ENCODE measurements at places on chromosomes 16 and 17. TPM values are rescaled to one million over a fixed set of nuclear protein-coding genes. Genes with fewer than 3 reads are reported as not detected.

- no peak for DNase-seq
- no peaks in the 10 kb centered on the region for H3K27me3 ChIP-seq
- peak overlapping the region; percentile 59 for H3K27ac ChIP-seq
- peaks cover 32% of the 10 kb centered on the region for H3K36me3 ChIP-seq
- H3K4me3 ChIP-seq = peak overlapping the region; percentile 85
- H3K4me1 ChIP-seq = peaks cover 84% of the 10 kb centered on the region
Observed at GRCh38 chr17:40344421-40345160, 19.9 kb downstream of the GJD3 start.

GRCh38 chr16:70294385-70295025, 4.5 kb upstream of the DDX19B start:
- no peak overlapping the region for H3K4me3 ChIP-seq
- H3K27ac ChIP-seq = no peak overlapping the region
- H3K36me3 ChIP-seq = peaks cover 8% of the 10 kb centered on the region
- no peak for DNase-seq
- peaks cover 12% of the 10 kb centered on the region for H3K4me1 ChIP-seq

- H3K27me3 ChIP-seq = peaks cover 13% of the 10 kb centered on the region
- no peak overlapping the region for H3K27ac ChIP-seq
- no peaks in the 10 kb centered on the region for H3K36me3 ChIP-seq
Observed at GRCh38 chr16:10664720-10665126, 30.0 kb downstream of the TEKT5 start.

DNA sequence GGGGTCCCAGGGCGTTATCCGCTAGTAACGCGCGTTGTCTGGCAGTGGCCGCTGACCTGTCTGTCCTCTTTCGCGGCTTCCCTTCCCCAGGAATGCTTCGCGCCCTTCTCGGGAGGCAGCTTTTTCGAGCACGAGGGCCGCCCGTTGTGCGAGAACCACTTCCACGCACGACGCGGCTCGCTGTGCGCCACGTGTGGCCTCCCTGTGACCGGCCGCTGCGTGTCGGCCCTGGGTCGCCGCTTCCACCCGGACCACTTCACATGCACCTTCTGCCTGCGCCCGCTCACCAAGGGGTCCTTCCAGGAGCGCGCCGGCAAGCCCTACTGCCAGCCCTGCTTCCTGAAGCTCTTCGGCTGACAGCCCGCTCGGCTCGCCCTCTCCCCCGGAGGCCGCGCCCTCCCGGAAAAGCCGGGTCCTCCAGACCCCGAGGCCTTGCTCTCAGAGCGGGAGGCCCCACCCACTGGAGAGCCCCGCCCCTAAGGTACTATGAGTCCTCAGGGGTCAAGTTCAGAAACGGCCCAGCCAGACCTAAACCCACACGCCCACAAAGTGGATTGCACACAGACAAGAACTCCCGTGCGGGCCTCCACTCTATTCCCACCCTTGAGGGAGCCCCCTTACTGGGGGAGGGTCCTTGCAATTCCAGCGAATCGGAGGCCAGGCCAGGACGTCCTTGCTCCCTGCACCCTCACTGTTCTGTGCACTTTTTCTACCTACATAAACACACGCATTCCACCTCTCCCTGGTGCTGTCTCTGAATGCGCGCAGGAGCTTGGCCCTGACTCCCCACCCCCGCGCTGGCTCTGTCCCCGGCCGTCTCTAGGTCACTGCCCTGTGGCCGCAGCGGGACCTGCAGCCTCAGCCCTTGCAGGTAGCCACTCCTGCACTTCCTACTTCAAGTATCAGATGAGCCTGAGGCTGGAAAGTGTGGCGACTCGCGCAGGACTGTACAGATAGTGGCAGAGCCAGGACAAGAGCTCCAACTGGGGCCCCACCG, 5.4 kb upstream of the SLC5A2 start:
- peaks cover 4% of the 10 kb centered on the region for H3K27me3 ChIP-seq
- H3K36me3 ChIP-seq = no peaks in the 10 kb centered on the region
- H3K4me1 ChIP-seq = peaks cover 22% of the 10 kb centered on the region
- peak overlapping the region; percentile 85 for H3K4me3 ChIP-seq
- no peak overlapping the region for H3K27ac ChIP-seq

SLFN13 gene
- total RNA-seq = 15.3 TPM

DNA sequence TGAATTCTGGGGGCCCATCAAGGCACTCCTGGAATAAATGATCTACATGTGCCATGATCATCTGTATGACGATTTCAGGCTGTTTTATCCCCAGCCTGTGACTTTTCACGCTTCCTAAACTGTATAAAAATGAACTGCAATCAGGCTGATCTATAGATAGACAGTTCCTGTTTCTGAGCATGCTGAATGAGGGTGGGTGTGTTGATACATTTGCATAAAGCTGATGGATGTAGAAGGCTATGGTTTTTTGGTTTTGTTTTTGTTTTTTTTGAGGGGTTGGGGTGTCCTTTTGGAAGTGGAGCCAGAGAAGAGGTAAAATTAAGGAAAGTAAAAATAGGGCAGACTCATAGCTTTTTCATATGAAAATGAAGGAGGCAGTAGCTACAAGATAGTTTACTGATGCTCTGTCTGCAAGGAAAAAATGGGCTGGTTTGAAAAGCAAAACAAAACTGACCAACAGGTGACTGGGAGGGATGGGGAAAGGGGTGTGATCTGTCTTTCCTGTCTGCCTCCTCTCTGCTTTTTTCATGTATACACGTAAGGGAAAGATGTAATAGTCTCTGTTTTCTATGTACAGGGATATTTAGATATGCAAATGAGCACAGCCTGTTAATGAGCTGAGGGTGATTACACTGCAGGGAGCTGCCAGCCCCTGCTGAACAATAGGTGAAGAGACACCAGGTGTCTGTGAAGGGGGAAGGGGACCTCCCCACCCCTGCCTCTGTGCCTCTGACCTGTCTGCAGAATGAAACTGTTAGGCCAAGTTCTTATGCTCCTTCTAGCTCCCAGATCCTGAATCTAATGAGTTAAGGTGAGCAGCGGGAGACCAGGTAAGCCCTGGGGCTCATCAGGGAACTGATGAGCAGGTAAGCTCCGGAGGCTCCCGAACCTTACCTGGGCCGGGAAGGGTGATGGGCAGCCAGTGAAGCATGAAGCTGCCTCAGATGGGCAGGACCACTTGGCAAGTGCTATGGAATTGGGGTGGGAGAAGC, 46.6 kb upstream of the LYRM9 start:
- no peak overlapping the region for H3K27ac ChIP-seq
- H3K4me3 ChIP-seq = peak overlapping the region; percentile 63
- DNase-seq = no peak
- H3K4me1 ChIP-seq = peaks cover 25% of the 10 kb centered on the region

DNA sequence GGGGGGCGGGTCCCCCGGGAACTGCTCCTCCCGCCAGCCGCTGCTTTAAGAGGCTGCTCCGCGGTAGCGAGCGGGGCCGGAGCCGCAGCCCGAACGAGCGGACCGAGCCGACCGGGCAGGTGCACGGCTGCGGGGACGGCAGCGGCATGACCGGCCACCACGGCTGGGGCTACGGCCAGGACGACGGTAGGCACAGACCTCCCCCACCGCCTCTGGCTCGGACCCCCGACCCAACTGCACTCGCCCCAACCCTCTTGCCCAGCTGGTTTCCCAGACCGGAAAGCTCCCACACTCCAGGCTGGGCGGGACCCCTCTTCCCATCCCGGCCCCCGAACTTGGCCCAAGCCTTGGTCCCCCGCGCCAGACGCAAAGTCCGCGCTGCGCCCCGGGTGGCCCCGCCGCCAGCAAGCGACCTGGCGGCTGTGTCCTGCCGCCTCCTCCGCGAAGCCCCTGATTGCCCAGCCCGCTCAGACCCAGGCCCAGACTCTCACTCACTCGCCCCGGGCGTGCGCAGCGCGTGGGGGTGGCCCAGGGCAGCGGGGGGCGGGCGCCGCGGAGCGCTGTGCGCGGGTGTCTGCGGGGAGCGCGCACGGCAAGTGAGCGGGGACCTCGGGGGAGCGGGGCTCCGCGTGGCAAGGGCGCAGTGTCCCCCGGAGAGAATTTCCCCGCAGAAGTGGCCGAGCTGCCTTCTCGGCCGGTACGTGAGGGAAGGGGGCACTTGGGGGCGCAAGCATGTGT, at the start of gene CA7:
Gene CA7 (plus strand): TSS at position 73 of the 738 bp plus-strand sequence. CDS start 74 bp downstream, at position 147.
- peaks cover 13% of the 10 kb centered on the region for H3K4me1 ChIP-seq
- H3K36me3 ChIP-seq = no peaks in the 10 kb centered on the region
- peaks cover 40% of the 10 kb centered on the region for H3K27me3 ChIP-seq
- H3K4me3 ChIP-seq = peak within 1 kb of the TSS; percentile 73
- DNase-seq = no peak

DNA sequence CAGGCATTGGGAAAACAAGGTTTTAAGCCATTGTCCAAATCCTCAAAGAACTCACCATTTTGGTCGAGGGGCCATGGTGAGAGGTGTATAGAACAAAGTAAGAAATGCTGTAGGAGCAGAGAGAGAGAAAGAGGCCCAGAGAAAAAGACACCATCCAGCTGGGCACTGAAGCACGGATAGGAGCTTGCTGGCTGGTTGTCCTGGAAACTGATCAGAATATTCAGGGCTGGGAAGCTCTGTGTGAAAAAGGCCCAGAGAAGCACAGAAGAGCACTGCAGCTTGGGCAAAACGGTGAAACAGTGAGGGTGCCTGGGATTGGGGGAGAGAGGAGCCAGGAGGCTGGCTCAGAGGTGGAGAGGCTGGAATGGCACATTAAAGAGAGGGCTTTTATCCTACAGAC, 16.5 kb downstream of the HS3ST3B1 start:
- no peak for DNase-seq
- peaks cover 2% of the 10 kb centered on the region for H3K36me3 ChIP-seq
- no peaks in the 10 kb centered on the region for H3K4me1 ChIP-seq

ABI3 gene
- total RNA-seq = 6.5 TPM

GRCh38 chr16:88920618-88921590, 54.4 kb upstream of the PABPN1L start:
- peak; percentile 49 for DNase-seq
- H3K27me3 ChIP-seq = no peaks in the 10 kb centered on the region
- peaks cover 13% of the 10 kb centered on the region for H3K36me3 ChIP-seq
- H3K4me3 ChIP-seq = peak overlapping the region; percentile 74
- peaks cover 76% of the 10 kb centered on the region for H3K4me1 ChIP-seq

DNA sequence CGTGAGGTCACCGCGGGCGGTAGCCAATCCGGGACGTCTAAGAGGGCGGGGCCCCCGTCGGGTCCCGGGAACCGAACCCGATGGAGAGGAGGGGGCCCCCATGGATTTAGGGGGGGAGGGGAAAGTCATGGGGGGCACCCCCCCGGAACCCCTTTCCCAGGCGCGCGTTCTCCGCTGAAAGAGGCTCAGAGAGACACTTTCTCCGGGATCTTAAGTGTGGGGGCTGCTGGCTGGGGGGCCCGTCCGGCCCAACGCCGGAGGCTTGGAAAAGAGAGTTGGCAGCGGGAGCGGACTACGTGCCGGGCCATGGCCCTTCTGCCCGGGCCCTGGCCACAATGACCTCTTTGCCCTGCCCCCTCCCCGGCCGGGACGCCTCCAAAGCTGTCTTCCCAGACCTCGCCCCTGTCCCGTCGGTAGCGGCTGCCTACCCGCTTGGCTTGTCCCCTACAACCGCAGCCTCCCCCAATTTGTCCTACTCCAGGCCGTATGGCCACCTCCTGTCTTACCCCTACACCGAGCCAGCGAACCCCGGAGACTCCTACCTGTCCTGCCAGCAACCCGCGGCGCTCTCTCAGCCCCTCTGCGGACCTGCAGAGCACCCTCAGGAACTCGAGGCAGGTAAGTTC, at the start of gene DLX4:
Gene DLX4 (plus strand): TSS at position 57 of the 626 bp plus-strand sequence. CDS start 279 bp downstream, at position 336.
- peaks cover 42% of the 10 kb centered on the region for H3K4me1 ChIP-seq
- DNase-seq = no peak
- peaks cover 76% of the 10 kb centered on the region for H3K27me3 ChIP-seq
- no peaks in the 10 kb centered on the region for H3K36me3 ChIP-seq

TMEM204 gene
- not detected for total RNA-seq

DNA sequence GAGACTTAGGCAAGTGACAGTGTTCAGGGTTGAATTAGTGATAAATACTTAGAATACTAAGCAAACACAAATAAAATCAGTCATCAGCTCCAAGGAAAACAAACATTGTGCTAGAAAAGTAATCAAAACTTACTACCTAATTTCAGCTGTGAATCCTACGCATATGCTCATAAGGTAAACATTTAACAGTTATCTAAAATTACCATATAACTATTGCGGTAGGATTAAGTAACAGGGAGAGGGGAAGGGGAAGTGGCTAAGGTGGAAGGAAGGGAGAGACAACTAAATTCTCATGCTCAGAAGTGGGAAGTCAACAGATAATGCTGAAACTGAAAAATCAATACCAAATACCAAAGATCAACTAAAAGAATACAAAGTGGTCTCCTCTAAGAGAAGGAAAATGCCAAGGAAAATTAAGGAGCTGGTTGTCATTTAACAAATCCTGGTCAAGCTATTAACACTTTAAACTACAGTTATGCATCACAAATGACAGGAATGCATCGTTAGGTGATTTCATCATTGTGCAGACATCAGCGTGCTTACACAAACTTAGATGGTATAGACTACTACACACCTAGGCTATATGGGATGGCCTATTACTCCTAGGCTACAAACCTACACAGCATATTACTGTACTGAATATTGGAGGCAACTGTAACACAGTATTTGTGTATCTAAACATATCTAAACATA, 20.0 kb downstream of the USP32 start:
- H3K27me3 ChIP-seq = no peaks in the 10 kb centered on the region
- DNase-seq = no peak
- H3K36me3 ChIP-seq = peaks cover 10% of the 10 kb centered on the region
- H3K27ac ChIP-seq = no peak overlapping the region
- H3K4me1 ChIP-seq = peaks cover 19% of the 10 kb centered on the region
- H3K4me3 ChIP-seq = no peak overlapping the region

DNA sequence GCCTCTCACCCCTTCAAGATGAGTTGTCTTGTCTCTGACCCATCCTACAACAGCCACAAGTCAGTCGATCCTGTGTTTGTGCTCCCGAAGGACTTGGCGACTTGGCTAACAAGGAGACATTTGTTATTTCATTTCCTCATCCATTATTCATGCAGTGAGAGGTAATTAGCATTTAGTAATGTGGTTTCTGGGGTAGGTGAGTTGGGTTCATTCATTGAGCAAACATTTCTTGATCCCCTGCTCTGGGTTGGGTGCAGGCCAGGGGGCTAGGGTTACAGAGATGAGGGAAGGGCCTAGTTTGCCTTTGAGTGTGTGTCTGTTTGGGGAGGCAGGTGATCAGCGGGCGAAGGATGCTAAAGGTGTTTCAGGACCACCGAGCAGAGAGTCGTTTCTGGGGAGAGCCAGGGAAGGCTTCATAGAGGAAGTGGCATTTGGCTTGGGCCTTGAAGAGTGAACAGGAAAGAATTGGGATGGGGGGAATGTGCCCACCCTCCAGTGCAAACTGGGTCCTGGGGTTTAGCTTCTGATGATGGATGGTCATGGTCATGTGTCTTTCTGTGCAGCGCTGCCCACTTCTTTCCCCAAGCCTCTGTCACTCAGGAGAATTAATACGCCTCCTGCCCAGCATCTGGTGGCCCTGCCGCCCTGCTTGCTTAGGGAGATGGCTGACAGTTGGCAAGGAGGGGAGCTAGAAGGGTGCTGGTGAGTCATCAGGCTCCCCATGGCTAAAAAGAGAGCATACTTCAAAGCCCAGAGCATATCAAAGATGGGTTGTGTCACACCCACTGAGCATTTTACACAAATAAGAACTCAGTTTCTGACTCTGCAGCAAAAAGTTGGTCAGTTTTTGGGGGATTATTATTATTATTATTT, 38.5 kb downstream of the MSI2 start:
- no peak overlapping the region for H3K4me3 ChIP-seq
- H3K36me3 ChIP-seq = peaks cover 55% of the 10 kb centered on the region
- no peaks in the 10 kb centered on the region for H3K27me3 ChIP-seq
- peaks cover 17% of the 10 kb centered on the region for H3K4me1 ChIP-seq
